ENCODE measurements at places on chromosomes 16 and 17.

- no peak for DNase-seq
Observed at GRCh38 chr16:55703003-55704001, 47.5 kb downstream of the SLC6A2 start.

DNA sequence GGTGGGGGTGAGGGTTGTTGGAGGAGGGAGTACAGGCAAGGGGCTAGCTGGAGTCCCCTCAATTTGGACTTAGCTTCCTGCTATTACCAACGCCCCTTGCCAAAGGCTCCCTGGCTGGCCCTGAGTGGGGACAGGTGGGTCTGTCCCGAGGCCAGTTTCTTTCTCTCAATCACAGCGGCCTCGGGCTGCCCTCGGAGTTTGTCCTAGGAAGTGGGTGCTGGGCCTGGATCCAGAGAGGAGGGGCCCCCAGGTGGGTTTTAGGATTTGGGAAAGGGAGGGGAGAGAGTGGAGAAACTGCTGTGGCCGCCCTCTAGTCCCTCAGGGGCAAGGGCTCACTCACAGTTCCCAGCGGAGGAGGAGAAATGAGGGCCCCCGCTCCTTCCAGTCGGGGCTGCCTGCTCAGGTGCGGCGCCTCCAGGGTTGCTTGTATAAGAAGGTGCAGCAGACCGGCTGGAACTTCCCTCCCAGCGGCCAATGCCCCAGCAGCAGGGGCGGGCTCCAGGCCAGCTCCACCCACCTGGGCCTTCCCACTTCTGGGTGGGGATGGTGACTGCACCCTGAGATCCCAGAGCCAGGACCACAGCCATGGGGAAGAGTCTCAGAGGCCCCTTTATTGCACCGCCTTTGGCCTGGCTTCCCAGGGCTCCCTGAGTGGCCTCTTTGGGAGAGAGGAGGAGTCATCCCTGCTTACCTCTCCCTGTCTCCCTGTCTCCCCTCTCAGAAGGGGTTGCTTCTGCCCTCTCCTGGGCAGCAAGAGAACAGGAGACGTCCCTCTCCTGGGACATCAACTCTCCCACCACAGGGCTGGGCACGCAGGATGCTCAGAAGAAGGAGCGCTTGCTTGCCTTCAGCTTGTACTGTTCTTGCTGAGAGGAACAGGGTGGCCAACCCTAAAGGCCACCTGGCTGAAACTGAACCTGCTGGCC is 112.0 kb upstream of the SMURF2 start:
- no peak for DNase-seq

DNA sequence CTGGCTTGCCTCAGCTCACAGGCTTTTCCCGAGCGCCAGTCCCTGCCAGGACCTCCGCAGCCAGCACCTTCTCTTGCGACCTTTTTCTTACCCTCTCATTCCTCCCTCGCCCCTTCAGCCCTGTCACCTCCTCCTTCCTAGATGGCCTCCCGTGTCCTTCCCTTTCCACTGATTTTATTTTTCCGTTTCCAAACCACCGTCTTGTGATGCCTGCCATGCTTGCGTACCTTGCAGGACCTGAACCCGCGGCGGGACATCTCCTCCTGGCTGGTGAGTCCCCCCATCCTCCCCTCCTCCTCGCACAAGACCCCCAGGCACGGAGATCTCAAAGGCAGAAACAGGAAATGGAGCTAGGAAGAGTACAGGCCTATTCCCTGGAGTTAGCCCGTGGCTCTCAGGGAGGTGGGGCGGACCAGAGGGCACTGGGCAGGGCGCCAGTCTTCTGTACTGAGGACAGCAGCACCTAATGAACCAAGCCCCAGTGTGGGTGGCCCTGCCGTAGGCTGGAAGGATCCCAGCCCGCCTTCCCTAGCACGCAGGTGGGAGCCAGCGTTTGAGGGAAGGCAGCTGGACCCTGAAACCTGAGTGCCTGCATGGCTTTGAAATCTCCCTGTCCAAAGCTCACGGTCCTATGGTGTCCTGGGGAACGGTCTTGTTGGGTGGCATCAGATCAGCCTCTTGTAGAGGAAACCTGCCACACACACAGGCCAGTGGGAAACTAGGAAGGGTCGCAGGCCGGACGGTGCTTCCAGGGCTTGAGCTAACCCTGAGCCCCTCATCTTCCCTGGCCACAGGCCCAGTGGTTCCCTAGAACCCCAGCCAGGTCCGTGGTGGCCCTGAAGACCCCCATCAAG is 612 bp downstream of the CISD3 start:
- DNase-seq, result no peak

- DNase-seq, result no peak
Observed at GRCh38 chr17:12709063-12709462, 43.4 kb downstream of the MYOCD start.

- DNase-seq, result no peak
Observed at GRCh38 chr16:76816475-76816874, 374.5 kb upstream of the MON1B start.

- no peak for DNase-seq
Observed at GRCh38 chr16:73568769-73569168, 520.8 kb upstream of the ZFHX3 start.

Measured in stimulated activated CD4-positive, alpha-beta T cell treated with anti-CD3 and anti-CD28 coated beads, Interleukin-1b, Interleukin-23, amount 100 ng/mL, for 24 hours (primary cell).